ENCODE measurements at places on chromosomes 2 and 18. TPM values are rescaled to one million over a fixed set of nuclear protein-coding genes. Genes with fewer than 3 reads are reported as not detected.

GCG gene
- total RNA-seq: not detected

TFPI gene
- total RNA-seq: 145 TPM

GPR45 gene
- total RNA-seq: not detected

GRHL1 gene
- 0.94 TPM for total RNA-seq

CCDC150 gene
- total RNA-seq: 5.6 TPM

SMAD4 gene
- 76.5 TPM for total RNA-seq

GLI2 gene
- 0.39 TPM for total RNA-seq

GALNT13 gene
- not detected for total RNA-seq

ARL5A gene
- 43.9 TPM for total RNA-seq

CCDC68 gene
- total RNA-seq: 5.9 TPM

MERTK gene
- total RNA-seq: 13.4 TPM

MDH1B gene
- not detected for total RNA-seq
